ENCODE measurements at places on chromosomes 1 and 21. TPM values are rescaled to one million over a fixed set of nuclear protein-coding genes. Genes with fewer than 3 reads are reported as not detected.

HSF2BP gene
- total RNA-seq, result 0.56 TPM

PADI1 gene
- not detected for total RNA-seq

SLC6A17 gene
- not detected for total RNA-seq

FNDC10 gene
- 7.9 TPM for total RNA-seq

NHLH2 gene
- not detected for total RNA-seq

CYP4A22 gene
- not detected for total RNA-seq

TNFRSF18 gene
- total RNA-seq, result 26.0 TPM

KLHDC7A gene
- not detected for total RNA-seq

KRTAP7-1 gene
- not detected for total RNA-seq

LMX1A gene
- not detected for total RNA-seq

KIF26B gene
- not detected for total RNA-seq

KRTAP21-2 gene
- total RNA-seq, result not detected

IFI44L gene
- total RNA-seq, result 374 TPM

CLEC20A gene
- not detected for total RNA-seq

PER3 gene
- 1.6 TPM for total RNA-seq

COL6A2 gene
- total RNA-seq, result 2.3 TPM

SERPINC1 gene
- 0.17 TPM for total RNA-seq

TAL1 gene
- not detected for total RNA-seq

RGS8 gene
- not detected for total RNA-seq

OR6N1 gene
- not detected for total RNA-seq

KCNE1 gene
- 0.27 TPM for total RNA-seq

CD48 gene
- total RNA-seq, result 294 TPM
